ENCODE measurements at places on chromosomes 2 and 18.

DNA sequence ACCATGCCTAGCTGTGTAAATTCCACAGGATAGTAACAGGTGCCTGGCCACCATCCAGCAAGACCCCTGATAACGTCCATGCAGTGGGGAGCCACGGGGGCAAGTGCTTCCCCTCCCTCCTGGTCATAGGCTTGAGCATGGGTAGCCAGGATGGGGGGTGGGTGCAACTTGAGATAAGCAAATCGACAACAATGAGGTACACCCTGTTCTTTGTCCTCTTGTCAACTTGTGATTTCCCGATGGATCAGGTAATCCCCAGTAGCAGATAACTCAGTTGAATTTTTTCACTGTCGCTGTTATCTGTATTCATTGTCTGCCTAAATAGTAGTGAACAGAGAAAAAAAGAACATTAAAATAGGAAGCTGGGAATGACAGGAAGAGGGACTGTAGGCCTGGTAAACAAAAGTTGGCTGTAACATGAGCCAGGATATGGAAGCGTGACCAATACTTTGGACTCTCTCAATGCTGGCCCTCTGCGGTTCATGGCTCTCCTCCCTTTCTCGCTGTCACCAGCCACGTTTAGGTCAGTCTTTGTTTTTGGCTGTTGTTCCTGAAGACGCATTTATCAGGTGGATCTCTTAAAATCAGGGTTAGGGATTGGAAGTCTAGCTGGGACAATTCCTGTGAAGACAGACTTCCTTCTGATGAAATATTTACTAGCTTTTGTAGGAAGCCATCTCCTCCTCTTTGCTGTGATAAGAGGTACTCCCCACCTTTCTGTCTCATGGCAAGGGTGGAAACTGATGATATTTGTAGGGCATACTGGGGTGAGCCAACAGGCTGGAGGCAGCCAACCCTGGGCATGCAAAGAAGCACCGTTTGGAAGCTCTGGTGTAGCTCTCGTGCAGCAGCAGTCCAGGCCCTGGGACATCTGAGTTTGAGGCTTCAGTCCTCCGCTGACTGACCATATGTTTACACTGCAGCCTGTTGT lies 42.4 kb downstream of the TCF7L1 start:
- no peak for DNase-seq

- DNase-seq = no peak
Measured at GRCh38 chr2:157420771-157421323, 23.0 kb downstream of the CYTIP start.

- DNase-seq = no peak
Measured at GRCh38 chr2:165147186-165148045, 56.4 kb downstream of the SCN3A start.

GRCh38 chr2:10860081-10860813 lies 47.7 kb upstream of the PDIA6 start:
- DNase-seq = no peak

DNA sequence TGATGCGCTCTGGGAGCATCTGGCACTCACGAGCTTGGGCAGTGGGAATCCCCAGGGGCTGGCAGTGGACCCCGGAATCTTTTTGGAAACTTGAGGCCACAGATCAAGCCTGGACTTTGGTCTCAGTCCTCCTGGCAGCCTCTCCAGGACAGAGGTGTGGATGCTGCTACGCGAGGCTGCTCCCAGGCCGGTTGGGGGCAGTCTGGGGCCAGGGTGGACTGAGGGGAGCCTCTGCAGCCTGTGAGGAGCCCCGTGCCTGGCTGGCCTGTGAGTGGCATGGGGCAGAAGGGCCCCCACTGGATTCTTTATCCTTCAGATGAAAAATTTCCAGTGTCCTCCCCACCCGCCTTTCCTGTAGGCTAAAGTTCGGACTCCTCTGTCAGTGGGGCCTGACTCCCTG lies 12.7 kb upstream of the DES start:
- no peak for DNase-seq

DNA sequence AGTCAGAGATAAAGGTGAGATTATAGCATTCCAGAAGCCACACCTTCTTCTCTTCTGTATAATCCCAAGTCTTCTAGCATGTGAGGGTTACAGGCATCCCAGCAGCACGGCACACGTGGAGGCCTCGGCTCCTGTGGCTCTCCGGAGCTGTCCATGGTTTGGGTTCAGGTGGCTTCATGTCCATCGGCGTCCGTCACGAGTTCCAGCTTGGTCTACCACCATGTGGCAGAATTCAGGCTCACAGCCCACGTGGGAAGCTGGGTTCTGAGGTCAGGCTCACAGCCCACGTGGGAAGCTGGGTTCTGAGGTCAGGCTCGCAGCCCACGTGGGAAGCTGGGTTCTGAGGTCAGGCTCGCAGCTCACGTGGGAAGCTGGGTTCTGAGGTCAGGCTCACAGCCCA lies 378.3 kb upstream of the SALL3 start:
- DNase-seq = no peak

GRCh38 chr2:84132370-84132769 lies 326.7 kb downstream of the SUCLG1 start:
- DNase-seq = no peak

DNA sequence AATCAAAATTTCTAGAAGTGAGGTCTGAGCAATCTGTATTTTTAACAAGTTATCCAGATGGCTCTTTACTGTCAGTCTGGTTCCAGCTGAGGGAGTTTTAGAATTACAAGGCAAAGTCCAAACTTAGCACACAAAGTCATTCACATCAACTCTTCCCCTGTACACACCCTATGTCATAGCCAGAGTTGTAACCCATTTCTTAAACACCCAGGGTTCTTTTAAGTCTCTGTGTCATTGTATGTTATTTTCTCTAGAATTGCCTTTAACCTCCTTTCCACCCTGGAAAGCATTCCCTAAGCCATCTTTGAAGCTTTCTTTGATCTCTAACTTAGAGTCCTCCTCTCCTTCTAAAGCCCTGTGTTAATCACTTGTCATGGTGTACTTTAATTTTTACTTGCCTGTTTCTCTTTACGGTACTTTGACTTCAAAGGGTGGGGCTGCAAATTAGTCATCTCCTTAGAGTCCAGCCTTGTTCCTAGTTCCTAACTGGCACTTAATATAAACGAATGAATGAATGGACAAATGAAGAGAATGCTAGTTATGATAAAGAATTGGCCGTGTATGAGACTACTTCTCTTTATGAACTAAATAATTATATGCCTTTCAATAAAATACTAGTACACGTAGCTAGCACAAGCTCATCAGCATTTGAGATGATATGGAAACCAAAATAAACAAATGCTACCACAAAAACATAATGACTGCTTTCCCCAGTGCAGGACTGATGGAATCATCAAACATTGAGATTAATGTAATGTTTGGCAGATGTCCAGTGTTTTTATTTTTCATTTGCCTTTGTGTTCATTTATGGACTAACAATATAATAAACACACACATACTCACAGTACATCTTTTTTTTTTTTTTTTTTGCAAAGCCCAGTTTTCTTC lies 11.9 kb upstream of the ACTR3 start:
- no peak for DNase-seq

GRCh38 chr18:56835331-56835730 lies 184.2 kb downstream of the WDR7 start:
- DNase-seq = no peak

- DNase-seq = no peak
Measured at GRCh38 chr2:103159018-103159417, 397.2 kb downstream of the TMEM182 start.

DNA sequence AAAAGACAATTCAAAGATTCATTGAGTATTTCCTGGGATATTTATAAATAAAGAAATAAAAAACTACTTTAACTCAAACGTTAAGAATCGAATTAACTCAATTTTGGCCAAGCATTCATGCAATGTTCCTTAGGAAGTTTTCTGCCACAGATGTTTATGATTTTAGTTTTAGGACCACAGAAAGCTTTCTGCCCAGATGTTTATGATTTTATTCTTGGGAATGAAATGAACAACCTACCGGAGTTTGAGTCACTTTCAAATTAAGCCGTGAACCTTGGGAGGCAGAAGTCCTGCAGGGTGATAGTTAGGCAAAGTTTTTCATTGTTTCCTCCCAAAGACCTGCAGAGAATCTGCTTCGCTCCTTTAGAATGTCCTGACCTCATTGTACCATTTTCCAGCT lies 34.7 kb upstream of the MBP start:
- no peak for DNase-seq

DNA sequence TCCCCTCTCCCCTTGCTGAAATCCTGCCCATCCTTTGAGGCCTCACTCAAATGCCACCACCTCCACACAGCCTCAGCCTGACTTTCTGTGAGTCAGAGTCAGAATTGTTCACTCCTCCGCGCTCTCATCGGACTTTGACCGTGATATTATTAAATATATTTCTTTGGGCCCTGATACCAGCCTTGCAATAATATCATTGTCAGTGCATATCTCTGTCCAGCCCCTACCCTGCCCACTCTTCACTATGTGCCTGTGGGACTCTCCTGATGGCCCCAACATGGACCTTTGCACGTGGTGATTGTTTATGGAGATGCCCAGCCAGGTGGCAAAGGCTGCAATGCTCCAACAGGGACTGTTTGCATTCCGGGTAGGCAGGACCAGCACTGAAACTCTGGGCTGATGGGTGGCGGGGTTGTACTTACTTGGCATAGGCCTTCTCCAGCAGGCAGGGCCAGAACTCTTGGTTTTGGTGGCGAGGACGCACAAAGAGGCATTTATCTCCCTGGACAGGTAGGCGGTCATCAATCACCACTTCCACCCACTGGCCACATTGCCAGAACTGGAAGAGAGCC lies 37.3 kb downstream of the CAPN13 start:
- no peak for DNase-seq

DNA sequence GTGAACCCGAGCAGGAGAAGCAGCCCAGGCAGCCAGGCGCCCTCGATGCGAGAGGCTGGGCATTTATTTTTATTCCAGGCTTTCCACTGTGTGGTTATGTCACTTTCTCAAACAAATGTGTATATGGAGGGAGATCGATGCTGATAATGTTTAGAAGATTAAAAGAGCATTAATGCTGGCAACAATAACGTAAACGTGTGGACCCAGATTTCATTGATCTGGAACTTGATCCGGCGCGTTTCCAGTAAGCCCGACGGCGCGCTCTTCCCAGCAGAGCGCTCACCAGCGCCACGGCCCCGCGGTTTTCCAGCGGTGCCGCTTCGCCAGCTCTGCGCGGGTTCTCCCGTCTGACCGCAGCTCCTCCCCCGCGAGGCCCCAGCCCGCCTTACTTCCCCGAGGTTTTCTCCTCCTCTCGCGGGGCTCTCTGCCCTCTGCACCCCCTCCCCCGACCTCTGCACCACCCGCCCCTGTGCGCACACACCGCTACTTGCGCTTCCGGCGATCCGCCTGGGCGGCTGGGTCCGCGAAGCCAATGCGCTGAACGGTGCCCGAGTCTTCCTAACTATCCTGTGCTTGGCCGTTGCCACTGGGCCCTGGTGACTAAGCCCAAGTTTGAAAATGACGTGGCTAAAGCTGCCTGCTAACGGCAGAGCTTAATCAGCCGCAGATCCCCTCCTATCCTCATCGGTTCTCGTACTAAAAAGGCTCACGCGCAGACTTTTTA lies 6.1 kb downstream of the ONECUT2 start:
- DNase-seq = no peak

DNA sequence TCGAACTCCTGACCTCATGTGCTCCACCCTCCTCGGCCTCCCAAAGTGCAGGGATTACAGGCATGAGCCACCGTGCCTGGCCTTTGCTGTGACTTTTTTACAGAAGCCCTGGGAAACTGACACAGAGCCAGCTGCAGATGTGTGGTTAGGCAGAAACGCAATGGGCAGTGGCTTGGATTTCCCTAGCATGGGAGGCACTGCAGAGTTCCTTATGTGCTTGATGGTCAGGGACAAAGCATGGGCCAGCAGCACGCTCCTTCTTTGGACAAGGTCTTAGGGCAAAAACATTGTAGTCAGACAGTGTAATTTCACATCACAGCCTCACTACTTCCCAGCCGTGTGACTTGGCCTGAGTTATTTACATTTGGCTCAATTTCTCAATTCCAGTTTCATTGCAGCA lies 153.9 kb downstream of the RNF144A start:
- DNase-seq = no peak
